T-helper 1 cell treated with Interleukin-12 subunit alpha and Interleukin-12 subunit beta and Interleukin-4 antibody, amounts not matched to agents 30 ng/mL and 1 ng/mL, for 36 hours (primary cell): ENCODE measurements at places on chromosomes 6 and 20. TPM values are rescaled to one million over a fixed set of nuclear protein-coding genes. Genes with fewer than 3 reads are reported as not detected.

Gene BFSP1
- 3.3 TPM in 2 replicates for total RNA-seq

Gene CGAS
- 52.5 and 56.2 TPM in 2 replicates for total RNA-seq

Gene CHRNA4
- not detected in 2 replicates for total RNA-seq

Gene C6orf132
- 0.07 and 0.15 TPM in 2 replicates for total RNA-seq

Gene KIF25
- total RNA-seq = not detected in 2 replicates

Gene CSNK2A1
- 121 and 124 TPM in 2 replicates for total RNA-seq

Gene ENPP1
- 0.24 and 0.27 TPM in 2 replicates for total RNA-seq

Gene CLDN20
- total RNA-seq = not detected in 2 replicates

Gene PRSS16
- 0.25 and 0.54 TPM in 2 replicates for total RNA-seq

Gene ELOVL4
- total RNA-seq = 2.1 and 2.3 TPM in 2 replicates

Gene RNASET2
- 143 and 163 TPM in 2 replicates for total RNA-seq

Gene MOG
- total RNA-seq = not detected in 2 replicates

Gene RSPO3
- not detected in 2 replicates for total RNA-seq

Gene GJA10
- total RNA-seq = 0.15 and 0.22 TPM in 2 replicates
